ENCODE measurements at places on chromosomes 3 and 15.

DNA sequence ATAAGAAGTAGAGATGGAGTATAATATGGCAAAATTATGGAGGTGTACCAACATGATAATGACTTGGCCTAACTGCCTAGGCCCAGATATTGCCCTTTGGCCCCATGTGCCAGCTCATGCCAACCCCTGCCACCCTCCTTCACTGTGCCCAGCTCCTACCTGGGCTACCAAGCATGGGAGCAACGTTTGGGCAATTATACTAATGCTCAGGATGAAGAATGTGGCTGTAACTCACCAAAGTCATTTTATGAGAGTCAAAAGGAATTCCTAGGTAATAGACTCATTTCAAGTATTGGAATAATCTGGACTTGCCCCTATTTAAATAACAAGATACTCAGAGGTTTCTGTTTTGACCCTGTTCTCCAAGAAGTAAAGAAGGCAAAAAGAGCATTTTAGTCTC, 240.2 kb upstream of the IL12A start:
- no peak for DNase-seq

GRCh38 chr15:75307778-75308390, 25.2 kb downstream of the GOLGA6D start:
- no peak for DNase-seq

DNA sequence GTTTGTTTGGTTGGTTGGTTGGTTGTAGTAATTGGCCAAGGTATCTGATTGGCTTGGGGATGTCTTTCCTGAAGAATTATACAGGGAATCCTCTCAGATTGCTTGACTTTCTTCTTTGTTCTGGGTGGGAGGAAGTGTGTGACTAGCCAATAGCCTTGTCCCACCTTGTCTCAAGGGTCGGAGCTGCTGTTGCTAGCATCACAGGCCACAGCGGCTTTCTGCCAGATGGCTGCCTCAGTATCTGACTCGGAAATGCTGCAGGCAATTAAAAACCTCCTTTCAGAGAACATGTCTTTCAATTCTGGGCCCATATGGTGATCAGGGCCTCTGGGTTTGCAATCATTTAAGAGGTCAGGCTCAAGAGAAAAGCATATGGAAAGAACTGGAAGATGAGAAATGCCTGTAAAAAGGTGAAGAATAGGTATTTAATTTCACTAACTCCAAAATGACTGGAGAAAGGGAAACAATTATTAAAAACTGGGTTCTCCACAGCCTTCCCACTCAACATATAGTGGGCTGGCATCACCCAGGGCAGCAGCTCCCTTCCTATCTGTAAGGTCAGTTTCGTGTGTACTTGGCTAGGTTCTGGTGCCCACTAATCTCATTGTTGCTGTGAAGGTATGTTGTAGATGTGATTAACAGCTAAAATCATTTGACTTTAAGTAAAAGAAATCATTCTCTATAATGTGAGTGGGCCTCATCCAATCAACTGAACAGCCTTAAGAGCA, 32.4 kb downstream of the TGFBR2 start:
- no peak for DNase-seq

- no peak for DNase-seq
These were observed 271.0 kb downstream of the GABRG3 start for GRCh38 chr15:27241943-27242342.

DNA sequence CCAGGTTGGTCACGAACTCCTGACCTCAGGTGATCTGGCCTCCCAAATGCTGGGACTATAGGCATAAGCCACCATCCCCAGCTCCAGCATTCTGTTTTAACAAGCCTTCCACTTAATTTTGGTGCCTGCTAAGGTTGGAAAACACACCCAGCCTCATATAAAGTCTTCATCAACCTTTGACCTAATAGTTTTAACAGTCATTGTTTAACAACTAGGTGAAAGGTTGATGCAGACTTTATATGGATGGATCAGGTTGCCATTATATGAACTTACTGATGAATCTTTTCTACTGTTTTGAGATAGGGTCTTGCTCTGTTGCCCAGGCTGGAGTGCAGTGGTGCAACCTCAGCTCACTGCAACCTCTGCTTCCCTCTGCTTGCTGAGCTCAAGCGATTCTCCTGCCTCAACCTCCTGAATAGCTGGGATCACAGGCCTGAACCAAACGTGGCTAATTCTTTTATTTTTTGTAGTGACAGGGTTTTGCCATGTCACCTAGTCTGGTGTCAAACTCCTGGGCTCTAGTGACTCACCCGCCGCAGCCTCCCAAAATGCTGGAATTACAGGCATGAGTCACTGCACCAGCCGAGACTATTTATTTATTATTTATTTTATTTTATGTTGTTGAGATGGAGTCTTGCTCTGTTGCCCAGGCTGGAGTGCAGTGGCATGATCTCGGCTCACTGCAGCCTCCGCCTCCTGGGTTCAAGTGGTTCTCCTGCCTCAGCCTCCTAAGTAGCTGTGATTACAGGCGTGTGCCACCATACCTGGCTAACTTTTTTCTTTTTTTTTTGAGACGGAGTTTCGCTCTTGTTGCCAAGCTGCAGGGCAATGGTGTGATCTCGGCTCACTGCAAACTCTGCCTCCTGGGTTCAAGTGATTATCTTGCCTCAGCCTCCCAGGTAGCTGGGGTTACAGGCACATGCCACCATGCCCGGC, 3.1 kb upstream of the RPAP1 start:
- no peak for DNase-seq

DNA sequence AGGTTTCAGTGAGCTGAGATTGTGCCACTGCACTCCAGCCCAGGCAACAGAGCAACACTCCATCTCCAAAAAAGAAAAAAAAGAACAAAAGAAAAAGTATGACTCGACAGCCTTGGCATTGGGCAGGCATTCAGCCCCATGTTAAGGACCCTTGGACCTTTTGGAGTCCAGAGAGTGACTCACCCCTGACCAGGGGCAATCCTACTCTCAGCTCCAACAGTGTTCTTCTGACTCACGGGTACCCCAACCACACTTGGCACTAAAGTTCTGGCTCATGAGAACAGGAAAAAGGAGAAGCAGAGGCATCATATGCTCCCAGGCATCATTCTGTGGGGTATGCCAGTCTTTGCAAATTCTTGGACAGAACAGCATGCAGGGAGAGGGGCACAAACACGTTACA, 252.4 kb upstream of the HES1 start:
- no peak for DNase-seq

DNA sequence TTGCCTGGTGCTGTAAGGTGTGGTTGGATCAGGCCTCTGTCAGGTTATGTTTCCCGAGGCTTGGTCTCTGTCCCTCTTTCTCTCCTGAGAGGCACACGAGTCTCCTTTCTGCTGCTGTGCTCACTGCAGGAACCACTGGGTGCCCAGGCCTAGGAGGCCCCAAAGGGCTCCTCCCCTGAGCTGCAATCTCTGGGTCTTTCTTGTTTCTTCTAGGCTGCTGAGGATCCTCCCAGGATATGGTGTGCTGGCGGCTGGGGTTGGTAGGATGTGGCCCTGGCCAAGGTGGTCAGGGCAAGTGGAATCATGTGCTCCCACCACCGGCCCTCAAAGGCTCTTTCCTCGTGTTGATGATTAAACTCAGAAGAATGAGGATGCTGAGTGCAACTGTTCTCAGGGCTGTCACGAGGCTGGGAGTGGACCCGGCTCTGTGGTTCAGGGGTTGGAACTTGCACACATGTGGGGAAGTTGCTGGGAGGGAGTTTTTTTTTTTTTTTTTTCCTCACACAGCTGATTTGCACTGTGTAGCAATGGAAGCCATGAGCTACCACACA, 43.6 kb upstream of the CTSH start:
- no peak for DNase-seq

- no peak for DNase-seq
These were observed 122.6 kb downstream of the OSBPL10 start for GRCh38 chr3:31858439-31858838.

GRCh38 chr15:100885811-100886210, 6.2 kb downstream of the ALDH1A3 start:
- no peak for DNase-seq

DNA sequence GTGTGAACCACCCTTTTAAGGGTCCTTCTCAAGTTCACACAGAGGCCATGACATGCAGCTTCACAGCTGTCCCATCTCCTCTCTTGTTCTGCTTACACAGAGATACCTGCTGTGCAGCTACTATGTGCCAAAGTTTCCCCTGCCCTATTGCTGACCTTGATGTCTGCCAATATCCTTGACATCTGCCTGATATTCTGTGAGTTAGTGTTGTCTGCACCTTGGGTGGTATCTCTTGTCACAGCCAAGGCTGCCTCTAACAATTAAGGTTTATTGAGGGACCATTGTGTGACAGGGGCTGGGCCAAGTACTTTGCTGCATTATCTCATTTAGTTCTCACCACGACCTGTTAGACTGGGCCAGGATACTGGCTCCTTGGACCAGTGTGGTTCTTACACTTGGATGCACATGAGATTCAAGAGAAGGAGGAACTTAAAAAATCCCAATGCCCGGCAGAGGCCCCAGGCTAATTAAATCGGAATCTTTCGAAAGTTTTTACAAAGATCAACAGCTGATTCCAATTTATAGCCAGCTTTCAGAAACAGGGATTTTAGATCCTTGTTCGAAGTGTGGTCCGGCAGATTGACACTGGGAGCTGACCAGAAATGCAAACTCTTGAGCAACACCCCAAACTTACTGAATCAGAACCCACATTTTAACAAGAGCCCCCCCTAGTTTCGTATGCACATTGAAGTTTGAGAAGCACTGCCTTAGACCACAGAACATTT, 178.6 kb downstream of the SATB1 start:
- DNase-seq = no peak

DNA sequence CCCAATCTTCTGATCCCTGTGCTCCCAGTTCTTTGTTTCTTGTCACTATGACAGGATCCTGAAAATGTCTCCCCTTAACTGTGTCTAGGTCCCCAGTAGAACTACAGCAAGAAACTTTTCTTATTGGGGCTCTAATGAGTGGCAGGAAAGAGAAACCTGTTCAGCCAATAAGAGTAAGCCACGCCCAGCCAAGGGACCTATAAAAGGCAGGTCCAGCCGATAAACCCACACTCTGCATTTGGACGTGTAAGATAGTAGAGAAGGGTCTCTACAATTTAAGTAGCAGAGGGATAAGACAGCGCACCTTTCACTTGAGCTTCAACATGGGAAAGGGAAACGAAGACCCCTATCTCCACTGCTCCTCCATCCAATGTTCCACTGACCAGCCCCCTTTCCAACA, 149.9 kb downstream of the LMLN start:
- DNase-seq = no peak

DNA sequence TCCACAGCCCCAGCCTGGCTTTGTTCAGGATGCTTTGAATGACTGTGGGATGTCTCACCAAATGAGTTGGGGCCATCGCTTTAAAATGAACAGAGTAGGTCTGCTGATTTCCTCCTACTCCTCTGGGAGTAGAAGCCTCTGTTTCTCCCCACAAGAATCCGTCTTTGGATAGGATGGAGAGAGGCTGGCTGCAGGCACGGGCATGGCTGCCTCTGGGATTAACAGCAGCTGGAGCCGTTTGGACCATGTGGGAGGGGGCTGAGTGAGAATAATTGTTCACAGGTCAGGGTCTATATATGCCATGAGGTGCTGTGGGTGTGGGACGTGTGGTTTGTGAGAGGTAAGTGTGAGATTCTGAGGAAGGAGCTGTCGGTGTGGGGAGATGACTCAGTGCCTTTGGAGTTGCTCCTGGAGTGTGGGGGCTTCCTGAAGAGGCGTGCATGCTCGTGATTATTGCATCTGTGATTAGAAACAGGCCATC, 48.0 kb upstream of the APEH start:
- DNase-seq = no peak

DNA sequence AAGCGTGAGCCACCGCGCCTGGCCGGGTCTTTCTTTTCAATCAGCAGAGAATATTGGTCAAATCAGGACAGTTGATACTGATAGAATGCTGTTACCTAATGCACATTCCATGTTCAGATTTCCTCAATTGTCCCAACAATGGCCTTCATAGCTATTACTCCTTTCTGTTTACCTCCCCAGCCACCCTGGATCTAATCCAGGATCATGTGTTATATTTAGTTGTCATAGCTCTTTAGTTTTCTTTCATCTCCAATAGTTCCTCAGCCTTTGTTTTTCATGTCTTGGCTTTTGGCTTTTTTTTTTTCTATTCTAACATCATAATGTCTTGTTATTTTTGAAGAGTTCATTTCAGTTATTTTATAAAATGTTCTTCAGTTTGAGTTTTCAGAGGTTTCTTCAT, 14.6 kb downstream of the USP3 start:
- no peak for DNase-seq

DNA sequence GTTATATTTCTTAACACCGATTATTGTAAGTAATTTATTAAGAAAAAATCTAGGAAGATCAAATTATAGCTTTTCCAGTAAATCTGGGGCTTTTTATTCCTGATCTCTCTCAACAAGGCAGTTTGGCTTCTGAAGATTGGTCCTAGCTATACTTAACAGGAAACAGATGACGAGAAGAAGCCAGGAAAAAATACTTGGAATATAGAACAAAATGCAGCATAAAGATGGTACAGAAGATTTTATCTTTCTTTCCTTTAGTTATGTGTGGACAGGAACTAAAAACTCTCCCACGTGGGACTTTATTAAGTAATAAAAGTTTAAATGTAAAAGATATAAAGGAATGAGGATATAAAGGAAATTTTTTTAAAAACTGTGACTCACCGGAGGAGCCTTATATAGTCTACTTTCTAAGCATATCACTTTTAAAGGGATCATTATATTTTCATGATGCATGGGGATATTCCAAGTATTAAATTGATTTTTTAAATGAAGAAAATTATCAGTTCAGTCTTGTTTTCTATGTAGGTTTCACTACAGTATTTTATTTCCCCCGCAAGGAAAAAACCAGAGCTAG, 8.2 kb downstream of the B3GNT5 start:
- DNase-seq = no peak

DNA sequence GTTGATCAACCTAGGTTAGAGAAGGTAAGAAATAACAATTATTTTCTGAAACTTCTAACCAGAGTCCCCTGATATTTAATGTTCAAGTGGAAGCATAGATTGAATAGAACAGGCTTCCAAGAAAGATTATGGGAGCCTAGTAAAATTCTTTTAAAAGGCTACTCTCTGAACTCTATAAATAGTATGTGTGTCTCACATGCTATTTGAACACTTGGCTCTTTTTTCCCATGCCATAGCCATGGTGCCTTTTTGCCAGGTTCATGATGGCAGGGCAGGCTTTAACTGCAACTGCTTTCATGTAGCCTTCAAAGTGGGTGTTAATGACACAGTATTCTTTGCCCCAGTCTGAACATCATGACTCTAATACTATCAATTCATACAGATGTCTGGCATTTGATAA, 22.9 kb upstream of the STRIT1 start:
- no peak for DNase-seq
